ENCODE measurements at places on chromosomes 7 and 10.

GRCh38 chr7:85021101-85021704 is 165.7 kb downstream of the SEMA3D start:
- no peak for DNase-seq

- no peak for DNase-seq
Observed at GRCh38 chr7:2878306-2878705, 34.2 kb upstream of the GNA12 start.

- no peak for DNase-seq
Observed at GRCh38 chr7:32586291-32587221, 91.3 kb downstream of the AVL9 start.

- no peak for DNase-seq
Observed at GRCh38 chr10:106360870-106361269, 803.6 kb downstream of the SORCS1 start.

DNA sequence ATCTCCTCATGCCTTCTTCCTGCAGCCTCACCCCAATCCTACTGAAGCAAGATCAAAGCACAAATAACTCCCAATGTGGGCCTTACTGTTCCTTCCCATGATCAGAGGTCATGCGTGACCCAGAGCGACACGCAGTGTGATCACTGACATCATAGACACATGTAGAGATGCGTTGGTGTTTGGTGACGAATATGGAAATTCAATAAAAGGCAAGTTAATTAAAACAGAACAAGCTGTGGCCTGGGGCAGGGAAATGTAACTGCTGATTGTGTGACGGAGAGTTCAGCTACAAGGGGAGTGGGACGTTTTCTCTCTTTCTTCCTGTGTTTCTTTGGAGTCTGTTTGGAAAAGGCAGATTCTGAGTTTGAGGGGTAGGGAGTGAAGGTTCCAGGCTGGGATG is 34.8 kb upstream of the CARD11 start:
- DNase-seq: no peak

DNA sequence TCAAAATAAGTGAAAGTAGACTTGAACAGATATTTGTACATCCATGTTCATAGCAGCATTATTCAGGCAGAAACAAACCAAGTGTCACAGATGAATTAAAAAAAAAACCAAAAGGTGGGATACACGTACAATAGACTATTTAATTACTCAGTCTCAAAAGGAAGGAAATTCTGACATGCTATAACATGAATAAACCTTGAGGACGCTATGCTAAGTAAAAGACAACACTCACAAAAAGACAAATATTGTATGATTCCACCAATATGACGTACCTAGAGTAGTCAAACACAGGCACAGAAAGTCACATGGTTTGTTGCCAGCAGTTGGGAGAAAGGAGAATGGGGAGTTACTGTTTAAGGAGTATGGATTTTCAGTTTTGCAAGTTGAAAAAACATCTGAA is 18.0 kb upstream of the CFAP70 start:
- DNase-seq: no peak

- DNase-seq: no peak
Observed at GRCh38 chr10:104515678-104516199, 125.4 kb upstream of the SORCS3 start.

DNA sequence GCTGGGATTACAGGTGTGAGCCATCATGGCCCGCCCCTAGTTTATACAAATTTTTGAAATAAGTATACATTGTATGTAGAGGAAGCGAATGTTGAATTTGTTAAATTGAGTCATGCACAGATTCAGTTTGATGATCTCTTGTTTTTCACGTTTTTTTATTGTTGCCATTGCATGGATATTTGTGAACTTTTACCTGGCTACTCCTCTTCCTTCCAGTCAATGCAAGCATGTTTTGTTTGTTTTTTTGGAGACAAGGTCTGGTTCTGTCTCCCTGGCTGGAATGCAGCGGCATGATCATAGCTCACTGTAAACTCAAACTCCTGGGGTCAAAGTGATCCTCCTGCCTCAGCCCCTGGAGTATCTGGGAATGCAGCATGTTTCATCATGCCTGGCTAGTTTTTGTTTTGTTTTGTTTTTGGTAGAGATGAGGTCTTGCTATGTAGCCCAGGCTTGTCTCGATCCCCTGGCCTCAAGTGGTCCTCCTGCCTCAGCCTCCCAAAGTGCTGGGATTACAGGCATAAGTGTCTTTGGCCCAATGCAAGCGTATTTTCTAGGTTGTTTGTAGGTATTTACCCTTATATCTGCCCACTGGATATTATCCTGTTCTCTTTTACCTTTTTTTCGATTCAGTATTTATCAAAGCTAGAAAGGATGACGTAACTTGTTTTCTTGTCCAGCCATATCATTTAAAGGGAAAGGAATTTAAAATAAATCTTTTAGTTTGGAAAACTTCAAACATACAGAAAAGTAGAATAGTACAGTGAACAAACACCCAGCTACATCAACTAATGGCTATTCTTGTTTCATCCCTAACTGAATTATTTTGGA is 11.0 kb downstream of the LCOR start:
- no peak for DNase-seq

DNA sequence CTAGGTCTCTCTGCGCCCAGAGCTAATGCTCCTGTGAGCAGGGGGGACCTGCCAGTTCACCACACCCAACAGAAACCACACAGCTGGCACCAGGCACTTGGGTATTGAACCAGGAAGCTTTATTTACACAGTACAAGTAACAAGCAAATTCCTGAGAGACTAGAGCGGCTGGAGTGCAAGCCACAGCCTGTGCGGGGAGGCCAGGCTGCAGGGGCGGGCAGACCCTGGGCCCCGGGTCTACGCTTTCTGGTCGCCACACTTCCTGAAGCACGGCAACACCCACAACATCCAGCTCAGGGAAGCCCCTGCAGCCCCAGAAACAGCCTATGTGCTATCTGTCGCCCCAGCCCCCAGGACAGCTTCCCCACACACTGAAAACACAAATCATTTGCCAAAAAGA is 125.0 kb downstream of the FAM53B start:
- DNase-seq: no peak

DNA sequence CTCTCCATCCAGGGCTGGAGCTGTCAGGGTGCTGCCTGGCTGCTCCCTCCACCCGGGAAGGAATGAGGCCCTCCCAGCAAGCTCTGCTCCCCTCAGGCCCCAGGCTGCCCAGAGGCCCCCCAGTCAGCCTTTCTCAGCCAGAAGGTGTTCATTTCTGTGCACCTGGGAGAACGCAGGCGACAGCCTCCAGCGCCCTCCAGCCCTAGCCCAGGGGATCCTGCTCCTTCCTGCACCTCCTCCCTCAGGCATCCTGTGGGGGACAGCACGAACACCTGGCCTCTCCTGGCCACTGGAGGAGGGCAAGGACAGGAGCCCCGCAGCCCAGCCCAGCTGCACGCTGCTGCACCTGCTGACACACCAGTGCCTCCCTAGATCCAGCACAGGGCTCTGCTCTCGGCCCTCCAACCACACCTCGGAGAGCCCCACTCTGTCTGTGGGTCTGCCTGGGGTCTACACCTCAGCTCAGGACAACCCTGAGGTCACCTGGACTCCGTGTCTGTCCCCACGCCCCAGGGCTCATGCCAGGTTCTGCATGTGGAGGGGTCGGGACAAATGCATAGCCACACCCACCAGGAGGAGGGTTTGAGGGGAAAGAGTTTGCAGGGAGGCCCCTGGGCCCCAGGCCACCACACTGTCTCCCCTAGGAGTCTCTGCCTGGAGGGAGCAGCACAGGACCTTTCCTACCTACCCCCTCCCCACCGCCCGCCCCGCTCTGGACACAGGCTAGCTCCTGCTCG is 7.4 kb upstream of the PWWP2B start:
- DNase-seq: no peak
